ENCODE measurements at places on chromosomes 4 and X.

DNA sequence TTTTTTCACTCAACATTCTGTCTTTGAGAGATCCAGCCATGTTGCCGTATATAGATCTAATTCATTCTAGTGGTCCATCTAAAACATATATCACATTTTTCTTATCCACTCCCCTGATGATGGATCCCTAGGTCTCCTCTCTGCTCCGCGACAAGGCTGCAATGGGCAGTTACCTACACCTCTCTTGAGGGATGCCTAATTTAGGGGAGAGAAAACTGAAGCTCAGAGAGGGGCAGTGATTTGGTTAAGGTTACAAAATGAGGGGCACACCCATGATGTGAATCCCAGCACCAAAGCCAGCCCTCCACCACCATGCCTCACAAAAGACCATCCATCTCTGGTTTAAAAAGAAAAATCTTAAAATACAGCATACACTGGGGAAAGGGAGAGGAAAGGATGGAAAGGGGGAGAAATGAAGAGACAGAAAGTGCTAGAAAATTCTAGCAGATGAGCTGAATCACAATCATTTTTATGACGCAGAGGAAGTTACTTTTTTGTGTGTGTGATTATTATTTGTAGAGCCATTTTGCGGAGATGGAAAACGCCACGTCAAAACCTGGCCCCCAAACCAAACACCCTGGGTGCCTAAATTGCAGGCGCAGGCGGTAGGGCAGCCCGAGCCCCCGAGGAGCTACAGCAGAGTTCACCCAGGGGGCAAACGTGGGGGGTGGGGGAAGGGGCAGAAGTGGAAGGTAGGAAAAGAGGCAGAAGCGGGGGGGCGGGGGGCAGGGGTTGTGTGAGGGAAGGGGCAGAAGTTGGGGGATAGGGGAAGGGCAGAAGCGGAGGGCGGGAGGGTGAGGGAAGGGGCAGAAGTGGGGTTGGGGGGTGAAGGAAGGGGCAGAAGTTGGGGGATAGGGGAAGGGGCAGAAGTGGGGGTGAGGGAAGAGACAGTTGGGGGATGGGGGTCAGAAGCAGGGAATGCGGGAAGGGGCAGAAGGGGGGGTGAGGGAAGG lies 1.3 kb upstream of the TSPYL2 start:
- peak; percentile 39 for DNase-seq

- DNase-seq = peak; percentile 77
These were observed 318.6 kb downstream of the ANK2 start for GRCh38 chr4:113368056-113368455.

- DNase-seq = no peak
These were observed 30.4 kb downstream of the CLDN34 start for GRCh38 chrX:9997524-9997923.

- DNase-seq = no peak
These were observed 2.5 kb downstream of the P2RY8 start for GRCh38 chrX:1534301-1535168.

GRCh38 chrX:30301208-30301607 lies 8.0 kb downstream of the NR0B1 start:
- DNase-seq = no peak

- no peak for DNase-seq
These were observed 58.5 kb upstream of the PITX2 start for GRCh38 chr4:110681381-110681780.
